Stimulated activated CD4-positive, alpha-beta T cell treated with anti-CD3 and anti-CD28 coated beads, Interleukin-2, amount 100 ng/mL, for 4 hours (primary cell): ENCODE measurements at places on chromosomes 6 and 20.
A peak's percentile ranks its signal among the peaks of the same experiment; 100 is the strongest.

- no peak for DNase-seq
Observed at GRCh38 chr6:62775427-62776022, 435.7 kb upstream of the FKBP1C start.

GRCh38 chr6:1524040-1524480 lies 85.7 kb upstream of the FOXC1 start:
- DNase-seq: peak; percentile 77

- DNase-seq: no peak
Observed at GRCh38 chr6:33207552-33208090, 679 bp upstream of the RING1 start.

GRCh38 chr20:51456511-51457509 lies 85.7 kb downstream of the NFATC2 start:
- no peak for DNase-seq

DNA sequence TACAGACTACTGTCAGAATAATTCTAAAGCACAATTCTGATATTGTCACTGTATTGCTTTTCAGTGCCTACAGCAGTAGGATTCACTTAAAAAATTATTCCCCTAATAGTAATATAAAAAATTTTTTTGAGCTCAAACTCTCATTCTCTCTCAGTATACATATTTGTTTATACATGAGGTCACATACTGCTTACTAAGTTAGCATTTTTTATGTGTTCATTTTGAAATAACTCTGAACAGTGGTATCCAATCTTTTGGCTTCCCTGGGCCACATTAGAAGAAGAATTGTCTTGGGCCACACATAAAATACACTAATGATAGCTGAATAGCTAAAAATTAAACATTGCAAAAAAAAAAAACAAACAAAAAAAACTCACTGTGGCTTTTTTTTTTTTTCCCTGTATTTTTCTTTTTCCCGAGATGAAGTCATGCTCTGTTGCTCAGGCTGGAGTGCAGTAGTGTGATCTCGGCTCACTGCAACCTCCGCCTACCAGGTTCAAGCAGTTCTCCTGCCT lies 38.6 kb downstream of the ASXL1 start:
- no peak for DNase-seq

GRCh38 chr20:20362774-20363433 lies 5.0 kb upstream of the INSM1 start:
- no peak for DNase-seq

DNA sequence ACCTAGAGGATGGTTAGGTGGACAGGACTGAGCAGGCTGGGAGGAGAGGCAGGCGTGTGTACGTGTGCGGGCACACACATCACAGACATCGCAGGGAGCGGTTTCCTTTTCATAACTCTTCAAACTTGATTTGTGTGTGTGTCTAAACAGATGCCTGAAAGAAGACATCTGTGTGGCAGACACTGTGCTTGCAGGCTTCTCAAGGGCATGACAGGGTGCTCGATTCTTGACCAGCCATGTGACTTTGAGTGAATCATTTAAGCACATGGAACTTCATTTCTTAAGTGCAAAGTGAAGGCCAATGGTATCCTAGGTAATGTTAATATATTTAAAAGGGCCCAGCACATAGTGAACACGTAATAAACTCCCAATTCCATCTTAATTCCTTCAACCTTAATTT lies 186.5 kb downstream of the SCP2D1 start:
- no peak for DNase-seq

- no peak for DNase-seq
Observed at GRCh38 chr6:36847152-36847551, 7.9 kb upstream of the CPNE5 start.

- no peak for DNase-seq
Observed at GRCh38 chr6:8858854-8859331, 423.5 kb upstream of the SLC35B3 start.
